ENCODE measurements at places on chromosomes 11 and 22.

DNA sequence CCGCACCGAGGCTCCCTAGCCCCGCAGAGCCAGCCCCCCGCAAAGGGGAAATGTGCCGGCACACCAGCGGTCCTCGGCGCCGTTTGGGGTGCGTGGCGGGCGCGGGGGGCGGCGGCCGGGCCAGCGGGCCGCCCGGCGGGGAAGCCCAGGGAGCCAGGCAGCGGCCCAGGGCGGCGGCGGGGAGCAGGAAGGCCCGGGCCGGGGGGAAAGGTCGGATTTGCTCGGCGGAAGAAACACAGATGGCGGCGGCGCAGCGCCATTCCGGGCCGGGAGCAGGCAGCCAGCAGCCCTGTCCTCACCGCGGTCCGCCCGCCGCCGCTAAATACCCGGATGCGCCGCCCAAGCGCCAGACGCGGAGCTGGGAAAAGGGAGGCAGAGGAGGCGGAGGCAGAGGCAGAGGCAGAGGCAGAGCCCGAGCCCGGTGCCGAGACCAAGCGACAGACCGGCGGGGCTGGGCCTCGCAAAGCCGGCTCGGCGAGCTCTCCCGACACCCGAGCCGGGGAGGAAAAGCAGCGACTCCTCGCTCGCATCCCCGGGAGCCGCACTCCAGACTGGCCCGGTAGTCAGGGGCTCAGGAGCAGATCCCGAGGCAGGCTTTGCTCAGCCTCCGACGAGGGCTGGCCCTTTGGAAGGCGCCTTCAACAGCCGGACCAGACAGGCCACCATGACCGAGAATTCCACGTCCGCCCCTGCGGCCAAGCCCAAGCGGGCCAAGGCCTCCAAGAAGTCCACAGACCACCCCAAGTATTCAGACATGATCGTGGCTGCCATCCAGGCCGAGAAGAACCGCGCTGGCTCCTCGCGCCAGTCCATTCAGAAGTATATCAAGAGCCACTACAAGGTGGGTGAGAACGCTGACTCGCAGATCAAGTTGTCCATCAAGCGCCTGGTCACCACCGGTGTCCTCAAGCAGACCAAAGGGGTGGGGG is 2.6 kb upstream of the GCAT start:
- H3K27ac ChIP-seq: no peak overlapping the region
- H3K4me1 ChIP-seq: peaks cover 35% of the 10 kb centered on the region
- peaks cover 61% of the 10 kb centered on the region for H3K27me3 ChIP-seq
- peak; percentile 77 for DNase-seq

- H3K4me3 ChIP-seq: no peak overlapping the region
- no peak for DNase-seq
- H3K36me3 ChIP-seq: peaks cover 4% of the 10 kb centered on the region
- no peaks in the 10 kb centered on the region for H3K27me3 ChIP-seq
Measured at GRCh38 chr22:46783721-46784120, 21.3 kb downstream of the TBC1D22A start.

GRCh38 chr11:57124505-57124904 is 57.2 kb upstream of the LRRC55 start:
- no peaks in the 10 kb centered on the region for H3K4me1 ChIP-seq
- H3K4me3 ChIP-seq: no peak overlapping the region

DNA sequence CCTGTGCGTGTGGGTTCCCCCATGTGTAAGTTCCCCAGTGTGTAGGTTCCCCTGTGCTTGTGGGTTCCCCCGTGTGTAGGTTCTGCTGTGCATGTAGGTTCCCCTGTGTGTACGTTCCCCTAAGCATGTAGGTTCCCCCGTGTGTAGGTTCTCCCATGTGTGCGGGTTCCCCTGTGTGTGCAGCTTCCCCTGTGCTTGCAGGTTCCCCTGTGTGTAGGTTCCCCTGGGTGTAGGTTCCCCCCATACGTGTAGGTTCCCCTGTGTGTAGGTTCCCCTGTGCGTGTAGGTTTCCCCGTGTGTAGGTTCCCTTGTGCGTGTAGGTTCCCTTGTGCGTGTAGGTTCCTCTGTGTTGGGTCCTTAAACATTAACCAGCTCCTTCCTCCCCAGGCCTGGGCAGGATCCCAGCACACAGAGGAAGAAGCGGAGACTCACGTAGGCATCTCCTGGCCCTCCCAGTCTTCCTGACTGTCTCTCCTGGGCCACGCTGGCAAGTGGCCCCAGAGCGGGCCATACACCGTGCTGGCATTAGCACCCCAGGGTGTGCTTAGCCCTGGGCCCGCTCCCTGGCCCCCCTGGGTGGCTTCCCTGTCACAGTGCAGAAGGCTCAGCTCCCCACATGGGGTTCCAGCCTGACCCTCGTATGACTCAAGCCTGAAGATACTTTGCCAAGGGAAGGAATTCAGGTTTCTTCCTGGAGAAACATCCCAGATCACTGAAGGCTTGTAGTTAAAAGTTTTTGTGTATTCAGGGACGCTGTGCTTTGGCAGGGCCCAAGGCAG is 2.8 kb upstream of the GRAMD4 start:
- no peak for DNase-seq
- H3K27me3 ChIP-seq: no peaks in the 10 kb centered on the region
- H3K27ac ChIP-seq: no peak overlapping the region
- H3K4me3 ChIP-seq: no peak overlapping the region

GRCh38 chr11:108009497-108010370 is 1.0 kb downstream of the CUL5 start:
- H3K27ac ChIP-seq: peak overlapping the region; percentile 90
- no peaks in the 10 kb centered on the region for H3K27me3 ChIP-seq
- H3K4me1 ChIP-seq: peaks cover 17% of the 10 kb centered on the region
- peaks cover 11% of the 10 kb centered on the region for H3K36me3 ChIP-seq
- no peak for DNase-seq

- no peak overlapping the region for H3K4me3 ChIP-seq
- no peaks in the 10 kb centered on the region for H3K36me3 ChIP-seq
- H3K27ac ChIP-seq: no peak overlapping the region
- no peaks in the 10 kb centered on the region for H3K27me3 ChIP-seq
- H3K4me1 ChIP-seq: no peaks in the 10 kb centered on the region
Measured at GRCh38 chr11:26995701-26996460, 2.0 kb downstream of the FIBIN start.

DNA sequence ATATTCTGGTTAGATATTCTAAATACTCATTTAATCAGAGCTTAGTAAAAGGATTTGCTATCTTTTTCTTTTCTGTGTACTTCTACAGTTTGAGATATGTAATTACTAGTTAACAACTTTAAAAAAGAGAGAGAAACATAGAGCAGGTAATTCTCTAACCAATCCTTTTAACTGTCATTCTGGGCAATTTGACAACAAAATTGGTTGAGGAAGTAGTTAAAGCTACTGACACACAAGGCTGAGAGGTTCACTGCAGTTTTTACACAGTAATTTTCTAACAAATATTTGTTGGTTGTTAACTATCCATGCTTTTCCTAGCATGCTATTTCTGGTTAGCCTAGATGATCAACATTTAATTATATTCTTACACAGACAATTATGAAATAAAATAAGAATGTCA is 3.6 kb downstream of the SOX6 start:
- H3K4me1 ChIP-seq: no peaks in the 10 kb centered on the region
- no peaks in the 10 kb centered on the region for H3K36me3 ChIP-seq
- H3K27ac ChIP-seq: no peak overlapping the region
- no peak overlapping the region for H3K4me3 ChIP-seq
- DNase-seq: no peak
